ENCODE measurements at places on chromosomes 7 and 10.
A peak's percentile ranks its signal among the peaks of the same experiment; 100 is the strongest.

- no peak for DNase-seq
Measured at GRCh38 chr7:99839287-99840021, 11.6 kb downstream of the CYP3A43 start.

- DNase-seq: no peak
Measured at GRCh38 chr10:7277867-7278266, 133.0 kb downstream of the SFMBT2 start.

- DNase-seq: no peak
Measured at GRCh38 chr7:41142904-41143473, 559.9 kb downstream of the INHBA start.

DNA sequence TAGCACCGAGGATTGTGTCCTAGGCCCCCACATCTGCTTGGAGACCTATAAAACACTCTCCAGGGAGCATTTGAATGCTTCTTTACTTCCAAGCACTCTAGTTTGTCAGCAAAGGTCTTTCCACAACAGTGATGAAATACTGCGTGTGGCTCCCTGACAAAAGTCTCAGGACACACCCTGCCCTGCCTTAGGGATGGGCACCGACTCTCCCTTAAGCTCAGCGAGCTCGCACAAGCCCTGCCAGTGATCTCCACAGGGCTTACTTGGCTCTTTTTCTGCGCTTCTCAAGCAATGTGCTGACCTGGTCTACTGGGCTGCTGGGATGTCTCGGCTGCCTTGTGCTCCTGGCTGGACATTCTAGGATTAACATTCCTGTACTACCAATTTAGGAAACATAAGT lies 84.3 kb upstream of the MPP7 start:
- DNase-seq: no peak

- DNase-seq: no peak
Measured at GRCh38 chr7:90407484-90407821, 4.2 kb downstream of the CLDN12 start.

GRCh38 chr7:129896568-129897382 lies 56.0 kb downstream of the UBE2H start:
- DNase-seq: no peak

DNA sequence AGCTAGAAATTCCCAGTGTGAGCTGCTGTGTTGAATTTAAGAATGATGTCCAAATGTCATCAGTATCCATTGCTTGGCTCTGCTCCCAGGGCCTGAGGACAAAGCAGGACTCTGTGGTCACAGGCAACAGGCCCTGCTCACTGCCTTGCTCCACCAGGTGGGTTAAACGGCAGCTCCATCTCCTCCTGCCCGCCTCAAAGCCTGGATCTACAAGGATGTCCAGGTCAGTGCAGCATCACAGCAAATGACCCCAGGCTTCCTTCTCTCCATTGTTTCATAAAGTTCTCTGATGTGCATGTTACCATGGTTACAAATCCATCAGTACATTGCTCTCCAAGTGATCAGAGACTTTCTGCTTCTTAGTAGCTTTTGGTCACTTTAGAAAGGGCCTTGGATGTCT lies 322.0 kb upstream of the ZNF32 start:
- no peak for DNase-seq

- DNase-seq: no peak
Measured at GRCh38 chr7:12943781-12944180, 256.3 kb downstream of the ARL4A start.

GRCh38 chr7:108442039-108442568 lies 14.1 kb downstream of the NRCAM start:
- DNase-seq: no peak

- no peak for DNase-seq
Measured at GRCh38 chr7:110205899-110206298, 885.0 kb upstream of the LRRN3 start.

DNA sequence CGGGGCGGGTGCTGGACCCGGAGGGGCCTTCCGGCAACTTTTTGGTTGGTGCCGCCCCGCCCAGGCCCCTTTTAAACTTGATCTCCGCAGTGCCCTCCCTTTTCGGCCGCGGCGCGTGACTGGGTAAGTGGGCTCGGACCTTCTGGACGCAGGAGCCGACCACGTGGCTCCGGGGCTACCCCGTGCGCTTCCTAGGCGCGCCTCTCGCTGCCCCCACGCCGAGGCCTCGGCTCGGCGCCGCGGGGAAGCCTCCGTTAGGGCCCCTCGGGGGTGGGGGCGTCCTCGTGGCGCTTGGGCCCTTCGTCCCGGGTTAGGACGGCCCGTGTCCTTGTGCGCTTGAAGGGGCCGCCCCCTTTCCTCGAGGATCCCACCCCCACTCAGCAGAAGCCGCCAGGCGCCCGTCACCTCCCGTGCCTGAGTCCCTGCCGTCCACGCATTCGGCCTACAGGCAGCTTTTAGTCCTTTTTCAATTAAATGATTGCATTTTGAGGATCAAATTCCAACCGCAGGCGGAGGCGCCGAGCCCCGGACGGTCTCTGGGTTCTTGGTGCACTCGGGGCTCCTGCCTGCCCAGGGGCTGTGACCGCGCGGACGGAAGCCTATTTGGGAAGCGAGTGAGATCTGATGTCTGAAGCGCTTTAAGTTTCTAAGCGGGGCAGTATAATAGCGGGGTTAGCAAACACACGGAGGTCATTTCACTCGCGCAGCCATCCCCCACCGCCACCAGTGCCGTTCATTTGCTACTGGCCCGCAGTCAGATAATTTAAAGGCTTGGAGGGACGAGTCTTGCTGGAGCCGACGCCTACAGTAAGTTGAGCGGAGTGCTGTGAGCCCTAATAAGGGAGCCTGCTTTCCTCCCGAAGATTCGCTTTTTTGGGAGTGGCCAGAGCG lies 31.8 kb upstream of the TOMM7 start:
- peak; percentile 85 for DNase-seq

DNA sequence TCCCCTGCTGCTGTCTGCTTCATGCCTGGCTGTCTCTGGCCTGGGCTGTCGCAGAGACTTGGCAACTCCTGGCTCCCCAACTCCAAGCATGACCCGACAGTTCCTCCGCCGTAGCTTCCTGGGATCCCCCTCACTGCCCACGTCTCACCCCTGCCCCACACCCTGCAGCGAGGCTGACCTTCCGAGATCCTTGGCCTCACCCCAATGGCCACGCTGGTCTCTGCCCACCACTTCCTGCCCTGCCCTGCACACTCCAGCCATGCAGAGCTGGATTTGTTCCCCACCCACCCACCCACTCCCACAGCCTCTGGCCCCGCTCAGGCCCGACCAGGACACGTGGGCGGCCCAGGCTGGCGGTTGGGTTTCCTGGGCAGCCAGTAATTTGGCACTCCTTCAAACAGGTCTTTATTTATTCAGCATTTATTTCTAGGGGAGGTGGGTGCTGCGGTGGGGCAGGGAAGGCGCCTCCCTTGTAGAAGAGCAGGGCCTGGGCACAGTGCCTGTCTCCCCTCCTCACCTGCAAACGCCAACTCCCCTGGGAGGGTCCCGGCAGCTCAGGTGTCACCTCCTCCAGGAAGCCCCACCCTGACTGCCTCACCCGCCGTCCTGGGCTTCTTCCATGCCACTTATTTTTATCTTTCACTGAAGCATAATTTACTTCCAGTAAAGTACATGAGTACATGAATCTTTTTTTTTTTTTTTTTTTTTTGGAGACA lies 25.5 kb downstream of the GTF2IRD1 start:
- DNase-seq: no peak

DNA sequence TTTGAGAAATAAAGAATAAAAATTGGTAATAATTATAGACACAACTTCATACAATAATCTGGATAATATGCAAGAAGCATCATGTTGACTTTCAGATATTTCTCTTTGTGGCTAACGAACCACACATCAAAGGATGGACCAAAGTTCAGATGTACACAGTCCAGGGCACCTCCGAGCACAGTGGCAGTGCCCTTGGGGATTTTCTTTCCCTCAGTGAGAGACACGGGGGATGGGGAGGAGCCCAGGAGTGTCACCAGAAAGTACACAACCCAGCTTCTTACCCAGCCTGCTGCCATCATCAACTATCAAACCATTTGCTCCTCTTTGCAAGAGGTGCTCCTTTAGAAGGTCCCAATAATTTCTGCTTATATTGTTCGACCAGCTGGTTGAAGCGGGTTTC lies 33.2 kb downstream of the RBM28 start:
- no peak for DNase-seq

- no peak for DNase-seq
Measured at GRCh38 chr10:129605266-129605985, 138.4 kb downstream of the MGMT start.

GRCh38 chr10:48819783-48820182 lies 119.9 kb downstream of the LRRC18 start:
- no peak for DNase-seq

GRCh38 chr7:45394117-45394708 lies 180.0 kb upstream of the ADCY1 start:
- DNase-seq: no peak

- DNase-seq: no peak
Measured at GRCh38 chr7:20831956-20832355, 45.3 kb upstream of the SP8 start.

- DNase-seq: no peak
Measured at GRCh38 chr10:7108141-7108540, 302.7 kb downstream of the SFMBT2 start.

- no peak for DNase-seq
Measured at GRCh38 chr7:43753271-43753810, 5.1 kb upstream of the BLVRA start.

GRCh38 chr10:101575091-101575490 lies 13.0 kb downstream of the POLL start:
- no peak for DNase-seq

GRCh38 chr7:67984326-67984725 lies 987.7 kb downstream of the TYW1 start:
- DNase-seq: no peak

GRCh38 chr7:123687727-123688126 lies 32.1 kb downstream of the LMOD2 start:
- no peak for DNase-seq

GRCh38 chr10:124735491-124736286 lies 8.5 kb downstream of the FAM53B start:
- DNase-seq: no peak

- no peak for DNase-seq
Measured at GRCh38 chr7:121081327-121081936, 92.9 kb downstream of the CPED1 start.

DNA sequence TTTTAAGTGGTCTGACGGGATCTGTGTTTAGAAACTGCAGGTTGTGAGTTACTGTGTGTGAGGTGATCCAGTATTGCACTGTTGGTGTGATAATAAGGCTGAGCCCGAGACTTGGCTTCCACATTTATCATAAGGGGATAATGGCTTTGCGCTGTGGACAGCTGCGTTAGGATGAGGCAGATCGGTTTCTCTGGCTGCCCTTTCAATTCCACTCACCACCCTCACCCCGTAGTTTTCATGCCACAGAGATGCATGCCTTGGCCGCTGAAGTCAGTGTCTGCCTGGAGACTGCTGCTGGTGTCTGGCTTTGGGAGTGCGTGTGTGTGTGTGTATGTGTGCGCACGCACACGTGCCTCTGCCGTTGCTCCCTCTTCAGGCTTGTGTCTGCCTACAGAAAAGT lies 273.0 kb downstream of the CCDC3 start:
- no peak for DNase-seq

DNA sequence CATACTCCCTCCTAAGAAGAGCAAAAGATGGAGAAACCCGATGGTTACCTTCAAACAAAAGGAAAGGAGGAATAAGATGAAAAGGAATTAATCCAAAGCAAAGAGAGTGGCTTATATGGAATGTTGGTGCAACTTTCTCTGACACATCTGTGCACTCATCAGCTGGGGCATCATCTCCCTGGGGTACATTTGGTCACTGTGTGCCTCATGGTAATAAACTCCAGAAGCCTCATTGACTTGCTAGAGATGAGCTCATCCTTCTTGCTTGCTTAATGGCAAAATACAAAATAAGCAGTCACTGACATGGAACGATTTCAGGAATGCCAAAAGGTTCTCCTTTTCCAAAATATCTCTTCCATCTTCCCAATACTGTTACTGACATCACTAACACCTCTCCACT lies 22.5 kb downstream of the CAV1 start:
- no peak for DNase-seq

- peak; percentile 49 for DNase-seq
Measured at GRCh38 chr10:49518982-49519578, 19.8 kb downstream of the ERCC6 start.

GRCh38 chr7:134899729-134900128 lies 86.6 kb upstream of the AGBL3 start:
- no peak for DNase-seq

GRCh38 chr7:83856094-83856493 lies 207.2 kb upstream of the SEMA3E start:
- no peak for DNase-seq

- DNase-seq: no peak
Measured at GRCh38 chr10:131658476-131659110, 242.2 kb upstream of the PPP2R2D start.

DNA sequence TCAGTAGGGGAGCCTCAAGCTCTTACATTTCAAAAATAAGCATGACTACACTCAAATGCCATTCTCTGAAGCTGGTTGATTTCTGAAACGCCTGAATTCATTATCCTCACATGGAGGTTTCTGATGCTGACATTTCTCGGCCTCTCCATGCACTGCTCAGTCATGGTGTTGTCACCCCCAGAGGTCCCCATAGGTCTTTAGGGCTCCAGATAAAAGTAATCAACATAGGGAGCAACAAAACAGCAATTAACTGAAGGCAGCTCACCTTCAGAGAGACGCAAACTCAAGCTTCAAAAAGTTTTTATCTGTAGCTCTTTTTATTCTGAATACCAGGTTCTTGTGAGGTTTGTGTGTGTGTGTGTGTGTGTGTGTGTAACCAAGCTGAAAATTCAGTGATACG lies 223.2 kb upstream of the LRRN3 start:
- DNase-seq: no peak

- no peak for DNase-seq
Measured at GRCh38 chr10:26112532-26112931, 104.0 kb upstream of the GAD2 start.

All from CD4-positive, alpha-beta T cell treated with Interleukin-4 for 1 hour (primary cell).